DMS53 (cell line): ENCODE measurements at places on chromosomes 16 and 17.

DNA sequence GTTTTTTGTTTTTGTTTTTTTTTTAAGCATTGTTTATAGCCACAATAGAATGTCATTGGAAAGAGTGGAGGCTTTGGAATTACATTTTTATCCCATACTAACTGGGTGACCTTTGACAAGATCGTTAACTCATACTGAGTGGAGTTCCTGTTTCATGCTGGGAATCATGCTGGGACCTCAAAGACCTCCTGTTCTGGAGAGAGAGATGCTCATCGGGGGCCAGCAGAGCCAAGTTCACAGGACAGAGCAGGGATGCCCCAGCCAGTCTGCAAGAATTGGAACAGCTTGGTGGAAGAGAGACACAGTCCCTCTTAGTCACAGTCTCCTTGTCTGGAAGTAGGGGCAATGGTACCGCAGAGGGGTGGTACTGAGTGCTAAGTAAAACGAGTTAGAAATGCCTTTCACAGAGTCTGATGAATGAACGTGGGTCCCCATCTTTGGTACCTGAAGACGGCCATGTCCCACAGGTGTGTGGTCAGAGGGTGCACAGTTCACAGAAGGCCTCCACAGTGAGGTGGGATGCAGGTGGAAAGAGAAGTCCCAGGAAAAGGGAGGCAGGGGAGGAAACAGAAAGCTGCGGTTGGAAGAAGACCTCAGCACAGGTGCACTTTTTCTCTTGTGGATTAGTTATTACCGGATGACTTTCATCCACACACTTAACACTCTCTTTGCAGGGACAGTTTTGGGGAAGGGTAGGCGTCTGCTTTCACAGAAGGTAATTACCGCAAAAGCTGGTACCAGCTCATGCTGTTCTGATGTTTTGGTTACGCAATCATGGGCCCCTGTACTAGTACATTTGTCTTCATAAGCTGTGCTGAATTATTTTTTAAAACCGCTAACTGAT lies 147.8 kb downstream of the PRKCA start:
- DNase-seq = no peak

GRCh38 chr17:69761767-69762321 lies 313.2 kb upstream of the KCNJ16 start:
- peak; percentile 62 for DNase-seq

DNA sequence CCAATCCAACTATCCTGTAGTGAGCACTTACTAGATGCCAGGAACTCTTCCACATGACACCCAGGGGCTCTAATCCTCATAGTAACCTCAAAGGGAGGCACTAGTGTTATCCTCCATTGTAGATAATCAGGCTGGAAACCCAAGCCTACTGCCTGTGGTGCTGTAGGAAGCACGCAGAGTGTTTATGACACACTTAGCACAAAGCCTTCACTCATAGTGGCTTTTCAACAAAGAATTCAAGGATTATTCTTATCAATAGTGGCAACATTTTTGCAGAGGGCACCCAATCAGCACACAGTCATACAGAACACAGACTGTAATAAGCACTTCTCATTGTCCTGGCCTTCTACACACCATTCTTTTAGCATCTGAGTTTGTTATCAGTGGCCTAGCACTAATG lies 18.5 kb upstream of the SOX9 start:
- DNase-seq = no peak

DNA sequence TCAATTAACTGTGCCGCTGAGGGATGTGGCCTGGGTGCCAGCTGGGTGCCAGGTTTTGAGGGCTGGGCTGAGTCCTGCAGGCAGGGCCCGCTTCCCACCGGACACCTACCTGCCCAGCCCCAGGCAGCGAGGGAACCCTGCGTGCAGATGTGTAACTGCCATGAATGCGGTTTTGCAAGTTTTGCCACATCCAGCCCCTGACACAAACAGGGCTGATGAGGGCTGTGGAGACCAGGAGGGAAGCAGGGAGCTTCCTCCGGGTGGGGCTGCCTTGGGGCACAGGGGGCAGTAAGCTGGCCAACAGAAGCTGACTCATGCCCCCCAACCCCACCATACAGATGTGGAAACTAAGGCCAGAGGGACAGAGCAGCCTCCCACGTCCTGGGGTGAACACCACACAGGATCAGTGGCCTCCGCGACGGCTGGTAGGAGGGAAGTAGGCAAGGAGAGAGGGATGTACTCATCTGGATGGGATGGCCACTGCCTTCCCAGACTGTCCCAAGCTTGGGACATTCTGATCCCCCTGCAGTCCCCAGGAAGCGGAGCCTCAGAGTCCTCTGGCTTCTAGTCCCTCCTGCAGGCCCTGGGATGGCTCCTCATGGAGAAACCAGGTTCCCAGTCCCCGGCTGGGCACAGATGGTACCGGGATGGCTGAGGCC lies 1.6 kb downstream of the UBALD1 start:
- peak; percentile 21 for DNase-seq

DNA sequence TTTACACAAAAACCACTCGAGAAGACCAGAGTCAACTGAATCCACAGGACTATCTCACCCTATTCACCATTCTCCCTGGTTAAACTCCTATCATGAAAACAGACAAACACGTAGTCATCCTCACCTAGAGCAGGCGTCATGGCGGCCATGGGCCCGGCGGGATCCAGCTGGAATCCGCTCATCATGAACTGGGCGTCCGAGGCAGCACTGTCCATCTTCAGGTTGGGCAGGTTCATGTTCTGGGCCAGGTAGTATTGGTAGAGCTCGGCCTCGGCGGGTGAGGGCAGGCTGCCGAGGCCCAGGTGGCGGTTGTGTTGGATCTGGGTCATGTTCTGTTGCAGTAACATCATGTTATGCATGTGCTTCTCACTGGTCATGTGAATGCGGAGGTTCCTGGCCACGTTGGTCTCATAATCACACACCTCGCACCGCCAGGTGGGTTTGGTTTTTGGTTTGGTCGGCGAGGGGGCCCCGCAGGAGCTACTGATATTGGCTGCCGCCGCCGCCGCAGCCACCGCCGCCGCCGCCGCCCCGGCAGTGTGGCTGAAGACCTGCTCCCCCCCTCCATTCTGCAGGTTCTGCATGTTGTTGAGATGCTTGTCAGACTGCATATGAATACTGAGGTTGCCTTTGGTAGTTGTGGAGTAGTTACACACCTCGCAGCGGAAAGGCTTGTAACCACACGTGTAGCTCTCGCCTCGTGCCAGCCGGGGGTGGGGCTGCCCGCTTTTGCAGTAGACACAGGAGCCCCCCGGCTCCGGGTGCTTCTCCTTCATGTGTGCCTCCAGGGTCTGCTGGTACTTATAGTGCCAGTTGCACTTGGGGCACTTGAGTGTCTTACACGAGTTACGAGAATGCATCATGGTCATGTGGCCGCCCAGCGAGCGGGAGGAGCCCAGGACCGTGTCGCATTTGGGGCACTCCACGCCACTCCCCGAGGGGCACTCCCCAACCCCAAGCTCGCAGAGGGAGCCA lies 90.3 kb downstream of the ZFHX3 start:
- DNase-seq = peak; percentile 11
